ENCODE measurements at places on chromosomes 2 and 18. TPM values are rescaled to one million over a fixed set of nuclear protein-coding genes. Genes with fewer than 3 reads are reported as not detected.

GRCh38 chr2:216856406-216857065 is 3.3 kb downstream of the TNP1 start:
- peaks cover under 1% of the 10 kb centered on the region for H3K27me3 ChIP-seq
- H3K36me3 ChIP-seq = no peaks in the 10 kb centered on the region
- no peak overlapping the region for H3K4me3 ChIP-seq
- peaks cover 35% of the 10 kb centered on the region for H3K4me1 ChIP-seq

GBX2 gene
- total RNA-seq = not detected

DNA sequence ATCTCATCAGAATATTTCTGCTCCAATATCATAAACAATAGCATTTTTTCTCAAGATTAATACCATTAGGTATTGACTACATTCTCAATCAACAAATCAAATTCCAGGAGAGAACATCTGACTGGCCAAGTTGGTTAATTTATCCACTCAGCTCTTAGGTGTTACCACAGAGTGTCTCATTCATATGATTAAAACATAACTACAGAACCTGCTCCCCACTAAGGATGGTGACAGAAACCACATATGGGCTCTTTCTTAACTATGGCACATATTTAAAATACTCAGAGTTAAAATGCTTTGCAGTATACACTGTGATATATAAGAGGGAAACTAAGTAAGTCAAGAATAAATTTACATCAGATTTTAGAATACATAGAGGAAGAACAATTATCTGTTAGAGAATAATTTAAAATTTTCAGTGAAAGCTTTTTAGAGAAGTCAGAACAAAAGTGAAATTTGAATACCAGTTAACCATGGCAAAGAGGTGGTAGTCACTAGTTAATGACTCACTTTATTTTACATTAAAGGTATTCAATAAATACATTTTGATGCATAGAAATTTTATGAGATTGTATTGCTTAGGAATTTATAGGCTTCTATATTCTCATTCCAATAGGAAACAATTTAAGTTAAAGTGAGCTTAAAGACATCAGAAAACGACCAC is 1120.8 kb upstream of the TMEFF2 start:
- no peaks in the 10 kb centered on the region for H3K27me3 ChIP-seq
- no peaks in the 10 kb centered on the region for H3K36me3 ChIP-seq
- no peak for DNase-seq
- no peaks in the 10 kb centered on the region for H3K4me1 ChIP-seq
- no peak overlapping the region for H3K27ac ChIP-seq

- no peaks in the 10 kb centered on the region for H3K36me3 ChIP-seq
- no peaks in the 10 kb centered on the region for H3K27me3 ChIP-seq
- no peak for DNase-seq
- H3K27ac ChIP-seq = no peak overlapping the region
- H3K4me3 ChIP-seq = no peak overlapping the region
- H3K4me1 ChIP-seq = no peaks in the 10 kb centered on the region
Observed at GRCh38 chr18:68428661-68429060, 286.2 kb downstream of the TMX3 start.

- H3K36me3 ChIP-seq = no peaks in the 10 kb centered on the region
- no peak overlapping the region for H3K4me3 ChIP-seq
- H3K27me3 ChIP-seq = peaks cover 14% of the 10 kb centered on the region
- DNase-seq = no peak
- H3K4me1 ChIP-seq = peaks cover 14% of the 10 kb centered on the region
Observed at GRCh38 chr2:215917953-215918620, 95.3 kb downstream of the MREG start.

GRCh38 chr2:10905006-10905861 is 6.5 kb upstream of the KCNF1 start:
- no peaks in the 10 kb centered on the region for H3K36me3 ChIP-seq
- H3K27me3 ChIP-seq = peaks cover 21% of the 10 kb centered on the region
- H3K27ac ChIP-seq = no peak overlapping the region
- no peaks in the 10 kb centered on the region for H3K4me1 ChIP-seq
- H3K4me3 ChIP-seq = no peak overlapping the region
- DNase-seq = no peak

DNA sequence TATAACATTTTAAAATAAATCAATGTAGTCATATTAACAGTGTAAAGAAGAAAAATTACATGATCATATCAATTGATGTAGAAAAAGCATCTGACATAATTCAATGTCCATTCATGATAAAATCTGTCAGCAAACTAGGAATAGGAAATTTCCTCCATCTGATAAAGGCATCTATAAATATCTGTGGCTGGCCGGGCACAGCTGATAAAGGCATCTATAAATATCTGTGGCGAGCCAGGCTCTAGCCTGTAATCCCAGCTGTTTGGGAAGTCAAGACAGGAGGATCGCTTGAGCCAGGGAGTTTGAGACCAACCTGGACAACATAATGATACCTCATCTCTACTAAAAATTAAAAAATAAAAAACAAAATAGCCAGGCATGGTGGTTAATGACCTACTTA is 18.1 kb upstream of the RANBP2 start:
- DNase-seq = no peak
- H3K4me1 ChIP-seq = no peaks in the 10 kb centered on the region
- no peak overlapping the region for H3K27ac ChIP-seq
- no peaks in the 10 kb centered on the region for H3K36me3 ChIP-seq
- H3K4me3 ChIP-seq = no peak overlapping the region

DNA sequence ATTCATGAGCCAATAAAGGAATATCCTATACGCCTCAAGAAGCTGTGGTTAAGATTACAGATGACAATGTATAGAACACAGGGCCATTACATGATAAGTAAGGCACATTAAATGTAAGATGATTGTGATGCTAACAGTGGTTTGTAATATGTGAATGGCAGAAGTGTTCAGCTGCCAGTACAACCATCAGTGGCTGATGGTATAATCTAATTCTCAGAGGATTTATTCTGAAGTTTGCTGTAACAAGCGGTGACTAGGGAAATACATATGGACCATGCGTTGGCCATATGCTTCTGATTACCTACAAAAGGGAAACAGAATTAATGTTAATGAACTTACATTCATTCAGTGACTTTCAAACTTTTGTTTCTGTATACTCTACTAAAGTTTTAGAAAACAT is 750.8 kb upstream of the KLHL29 start:
- H3K4me1 ChIP-seq = no peaks in the 10 kb centered on the region
- DNase-seq = no peak
- H3K36me3 ChIP-seq = peaks cover 1% of the 10 kb centered on the region
- no peaks in the 10 kb centered on the region for H3K27me3 ChIP-seq
- no peak overlapping the region for H3K27ac ChIP-seq

PECR gene
- total RNA-seq = 28.4 TPM

GRCh38 chr2:239944694-239945551 is 80.2 kb downstream of the NDUFA10 start:
- H3K36me3 ChIP-seq = no peaks in the 10 kb centered on the region
- H3K4me1 ChIP-seq = peaks cover 11% of the 10 kb centered on the region
- peak overlapping the region; percentile 73 for H3K4me3 ChIP-seq
- peak; percentile 37 for DNase-seq
